Activated T-cell treated with anti-CD3 and anti-CD28 coated beads, Interleukin-2, amount 50 U/mL, for 24 hours (primary cell): ENCODE measurements at places on chromosomes 11 and 22.

DNA sequence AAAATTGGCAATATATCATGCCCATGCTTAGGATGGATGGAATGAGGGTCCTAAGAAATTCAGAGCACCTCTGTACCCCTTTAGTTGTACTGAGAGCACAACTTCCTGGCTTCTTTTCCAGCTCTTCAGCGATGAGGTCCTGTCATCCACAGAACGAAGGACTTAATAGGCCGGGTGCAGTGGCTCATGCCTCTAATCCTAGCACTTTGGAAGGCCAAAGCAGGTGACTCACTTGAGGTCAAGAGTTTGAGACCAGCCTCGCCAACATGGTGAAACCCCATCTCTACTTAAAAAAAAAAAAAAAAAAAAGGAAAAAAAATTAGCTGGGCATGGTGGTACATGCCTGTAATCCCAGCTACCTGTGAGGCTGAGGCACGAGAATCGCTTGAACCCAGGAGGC lies 125.3 kb upstream of the BMAL1 start:
- no peak for DNase-seq

DNA sequence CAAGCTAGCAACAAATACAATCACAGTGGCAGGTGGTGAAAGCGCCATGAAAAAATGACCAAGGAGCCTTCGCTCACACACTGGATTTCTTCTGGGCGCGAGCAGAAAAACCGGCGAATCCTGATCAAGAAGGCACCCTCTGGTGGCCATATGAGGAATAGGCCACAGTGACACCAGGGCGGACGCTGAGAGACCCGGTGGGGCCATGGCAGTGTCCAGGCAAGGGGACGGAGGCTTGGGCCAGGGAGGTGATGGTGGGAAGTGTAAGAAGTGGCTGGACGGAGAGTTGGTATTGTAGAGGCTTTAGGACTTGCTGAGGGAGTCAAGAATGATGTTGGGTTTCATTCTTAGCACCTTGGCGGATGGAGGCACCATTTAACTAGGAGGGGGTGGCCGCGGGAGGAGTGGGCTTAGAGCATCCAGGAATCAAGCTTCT lies 16.9 kb upstream of the RAC2 start:
- DNase-seq = peak; percentile 78

DNA sequence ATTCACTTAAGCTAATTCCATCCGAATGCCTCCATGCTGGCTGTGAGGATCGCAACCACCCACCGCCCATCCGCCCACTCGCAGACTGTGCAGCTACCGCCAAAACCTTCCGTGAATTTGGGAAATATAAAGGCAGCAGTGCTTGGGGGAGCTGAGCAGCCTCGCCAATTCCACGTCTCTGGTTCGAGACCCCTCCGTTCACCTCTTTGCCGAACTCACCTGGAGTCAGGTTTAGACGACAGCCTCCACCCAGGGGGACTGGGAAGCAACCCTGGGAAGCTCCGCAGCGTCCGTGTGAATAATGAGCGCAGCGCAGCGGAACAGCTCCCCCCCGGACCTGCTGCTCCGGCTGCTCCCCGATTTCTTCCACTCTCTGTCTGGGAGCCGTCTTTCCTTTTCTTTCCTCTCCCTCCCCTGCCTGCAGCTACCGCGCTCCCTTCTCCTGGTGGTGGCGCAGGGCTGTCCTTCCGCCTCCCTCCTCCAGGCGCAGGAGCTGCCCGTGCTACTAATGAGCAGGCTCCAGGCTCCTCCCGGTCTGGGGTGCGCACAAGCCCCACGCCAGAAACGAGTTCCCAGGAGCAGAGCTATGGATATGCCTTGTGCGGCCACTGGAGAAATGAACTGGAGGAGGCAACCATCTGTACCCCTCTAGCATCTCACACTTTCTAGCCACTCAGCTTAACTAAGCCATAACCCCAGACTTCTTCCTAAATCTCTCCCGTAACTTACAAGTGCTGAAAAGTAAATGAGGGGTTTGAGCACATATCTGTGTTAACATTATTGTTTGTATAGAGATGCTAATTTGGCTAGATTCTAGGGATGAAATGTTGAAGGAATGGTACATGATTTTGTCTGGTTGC lies 107.3 kb downstream of the XKR3 start:
- no peak for DNase-seq

DNA sequence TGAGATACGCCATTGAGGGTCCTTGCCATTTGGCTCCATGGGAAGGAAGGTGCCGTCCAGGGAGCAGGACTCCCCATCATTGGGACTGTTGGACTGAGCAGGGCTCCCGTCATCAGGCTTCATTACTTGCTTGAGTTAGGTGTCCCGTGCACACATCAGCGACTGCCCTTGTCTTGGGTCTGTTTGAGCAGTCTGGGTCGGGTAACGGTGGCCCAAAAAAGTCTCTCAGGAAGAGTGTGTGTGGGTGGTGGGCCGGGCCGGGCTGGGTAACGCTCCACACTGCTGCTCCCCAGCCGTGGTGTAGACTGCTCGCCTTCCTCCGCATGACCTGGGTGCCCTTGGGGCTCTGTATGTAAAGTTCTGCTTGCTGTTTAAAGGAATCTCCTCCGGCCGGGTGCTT lies 293.5 kb downstream of the TBC1D22A start:
- DNase-seq = no peak

GRCh38 chr11:88583251-88583650 lies 245.7 kb upstream of the CTSC start:
- no peak for DNase-seq
